ENCODE measurements at places on chromosomes 4 and X.

DNA sequence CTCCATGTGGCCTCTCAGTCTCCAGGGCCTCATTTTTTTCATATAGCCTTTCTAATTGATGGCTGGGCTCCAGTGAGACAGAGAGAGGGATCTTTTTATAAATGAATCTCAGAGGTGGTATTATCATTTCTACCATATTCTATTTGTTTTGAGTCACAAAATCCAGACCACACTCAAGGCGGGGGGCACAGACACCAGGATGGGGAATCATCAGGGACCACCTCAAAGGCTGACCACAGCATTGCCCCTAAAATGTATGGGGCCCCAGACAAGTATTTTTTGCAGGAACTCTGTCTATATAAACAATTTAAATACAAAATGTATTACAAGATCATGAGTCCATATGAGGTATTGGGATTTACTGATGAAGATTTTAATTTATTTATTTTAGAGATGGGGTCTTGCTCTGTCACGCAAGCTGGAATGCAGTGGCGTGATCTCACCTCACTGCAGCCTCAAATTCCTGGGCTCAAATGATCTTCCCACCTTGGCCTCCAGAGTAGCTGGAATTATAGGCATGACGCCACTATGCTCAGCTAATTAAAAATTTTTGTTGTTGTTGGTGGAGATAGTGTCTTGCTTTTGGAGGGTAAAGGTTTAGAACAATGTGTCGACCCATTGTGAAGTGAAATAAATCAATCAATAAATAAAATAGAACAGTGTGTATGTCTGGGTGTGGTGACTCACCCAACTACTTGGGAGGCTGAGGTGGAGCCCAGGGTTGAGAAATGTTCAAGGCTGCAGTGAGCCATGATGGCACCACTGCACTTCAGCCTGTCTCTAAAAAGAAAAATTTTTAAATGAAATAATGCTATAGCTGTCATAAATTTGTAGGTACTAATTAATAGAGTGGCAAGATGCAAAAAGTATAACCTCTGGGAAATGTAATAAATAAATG lies 29.4 kb downstream of the WDR13 start:
- no peak for DNase-seq

DNA sequence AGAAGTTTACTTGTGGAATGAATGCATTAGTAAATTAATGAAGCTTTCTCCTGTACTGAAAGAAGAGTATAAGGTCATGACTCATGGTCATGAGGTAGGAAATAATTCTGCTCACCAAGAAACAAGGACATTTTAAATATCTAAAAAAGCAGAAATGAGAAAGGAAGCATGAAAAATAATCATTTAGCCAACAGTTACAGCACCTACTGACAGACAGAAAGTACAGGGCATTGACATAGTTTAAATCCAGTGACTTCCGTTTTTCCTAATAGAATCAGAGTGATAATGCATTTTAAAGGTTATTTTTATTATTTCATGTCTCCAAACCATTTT lies 30.5 kb upstream of the ACSL1 start:
- no peak for DNase-seq

DNA sequence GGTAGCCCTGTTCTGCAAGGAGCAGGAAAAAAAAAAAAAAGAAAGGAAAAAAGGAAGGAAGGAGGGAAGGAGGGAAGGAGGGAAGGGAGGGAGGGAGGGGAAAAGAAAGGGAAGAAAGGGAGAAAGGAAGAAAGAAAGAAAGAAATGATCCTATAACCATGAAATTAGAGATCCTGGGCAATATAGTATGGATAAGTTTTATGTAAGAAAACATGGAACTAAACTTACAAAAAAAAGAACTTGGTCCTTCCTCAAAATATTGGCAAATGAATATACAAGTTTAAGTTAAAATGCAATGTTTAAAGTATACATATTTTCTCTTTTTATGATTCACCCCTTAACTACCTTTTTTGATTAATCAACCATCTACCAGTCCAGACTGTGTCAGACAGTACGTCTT lies 18.9 kb downstream of the BBS7 start:
- DNase-seq, result no peak

- DNase-seq, result no peak
Measured at GRCh38 chrX:110409925-110410324, 51.3 kb downstream of the RTL9 start.

GRCh38 chr4:121555315-121556107 lies 141.3 kb downstream of the ANXA5 start:
- no peak for DNase-seq

All from spleen (tissue), 13 donors.